AG04449 (cell line): ENCODE measurements at places on chromosomes 3 and 15.

- no peak for DNase-seq
Measured at GRCh38 chr3:31858439-31858838, 122.6 kb downstream of the OSBPL10 start.

GRCh38 chr15:41024131-41024530 is 70.9 kb downstream of the CHAC1 start:
- DNase-seq, result peak; percentile 94

DNA sequence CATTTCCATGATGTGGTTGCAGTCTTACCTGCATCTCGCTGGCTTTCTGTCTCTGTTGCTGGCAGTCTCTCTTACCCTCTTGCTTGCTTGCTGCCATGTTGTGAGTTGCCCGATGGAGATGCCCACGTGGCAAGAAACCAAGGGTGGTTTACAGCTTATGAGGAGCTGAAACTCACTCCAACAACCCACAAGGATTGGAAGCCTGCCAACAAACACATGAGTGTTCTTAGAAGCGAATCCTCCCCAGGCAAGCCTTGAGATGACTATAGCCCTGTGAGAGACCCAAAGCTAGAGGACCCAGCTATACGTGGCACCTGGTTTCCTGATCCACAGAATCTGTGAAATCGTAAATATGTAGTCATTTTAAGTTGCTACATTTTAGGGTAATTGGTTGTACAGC is 490.9 kb upstream of the ADAMTS9 start:
- no peak for DNase-seq

DNA sequence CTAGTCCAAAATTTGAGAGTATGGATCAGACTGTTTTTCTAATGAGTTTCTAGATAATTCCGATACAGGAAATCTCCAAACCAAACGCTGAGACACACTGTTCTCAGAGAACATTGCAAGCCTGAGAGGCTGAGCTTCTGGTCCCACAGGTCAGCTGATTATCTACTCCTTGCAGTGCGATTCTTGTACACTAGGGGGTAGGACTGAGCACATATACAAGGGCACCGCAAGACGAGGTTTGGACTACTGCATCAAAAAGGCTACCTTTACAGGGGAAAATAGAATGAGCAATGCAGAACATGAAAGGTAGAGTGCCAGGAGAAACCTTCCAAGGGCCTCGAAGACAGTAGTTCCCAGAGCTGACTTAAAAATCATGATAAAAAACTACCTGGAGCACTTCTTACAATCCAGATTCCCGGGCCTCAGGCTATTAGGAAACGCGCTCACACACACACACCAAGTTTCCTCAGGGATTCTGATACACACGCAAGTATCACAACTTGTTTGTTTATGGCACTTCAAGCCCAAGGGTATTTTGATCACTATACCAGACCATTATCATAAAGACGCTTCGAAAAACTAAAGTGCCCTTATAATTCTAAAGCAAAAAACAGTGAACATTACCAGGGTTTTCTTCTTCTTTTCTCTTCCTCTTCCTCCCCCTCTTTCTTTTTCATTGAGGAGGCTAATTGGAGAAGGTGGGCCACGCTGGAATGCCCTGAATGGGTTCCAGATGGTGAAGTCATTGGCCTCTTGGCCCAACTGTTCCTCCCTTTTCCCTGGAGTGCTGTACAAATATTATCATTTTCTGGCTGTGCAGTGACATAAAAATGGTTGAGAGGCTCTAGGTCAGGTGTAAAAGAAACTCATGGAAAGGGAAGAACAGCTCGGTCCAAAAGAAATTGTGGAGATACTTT is 61.8 kb downstream of the SLC12A8 start:
- DNase-seq, result no peak

DNA sequence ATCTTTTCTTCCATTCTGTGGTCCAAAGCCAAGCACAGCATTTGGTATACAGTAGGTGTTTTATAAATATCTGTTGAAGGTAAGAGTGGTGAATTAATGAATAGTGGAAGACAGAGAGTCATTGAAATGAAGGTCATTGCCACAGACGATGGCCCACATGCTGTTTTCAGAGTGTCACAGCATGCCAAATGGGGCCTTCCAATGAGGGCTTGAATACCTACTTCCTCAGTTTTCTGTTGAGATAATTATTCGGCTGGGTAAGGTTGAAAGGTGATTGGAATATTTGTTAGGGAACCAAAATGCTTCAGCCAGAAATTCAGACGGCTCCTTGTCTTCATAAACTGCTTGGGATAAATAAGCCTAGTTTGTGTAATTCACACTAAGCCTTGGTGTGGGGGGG is 205.3 kb upstream of the TBL1XR1 start:
- no peak for DNase-seq

DNA sequence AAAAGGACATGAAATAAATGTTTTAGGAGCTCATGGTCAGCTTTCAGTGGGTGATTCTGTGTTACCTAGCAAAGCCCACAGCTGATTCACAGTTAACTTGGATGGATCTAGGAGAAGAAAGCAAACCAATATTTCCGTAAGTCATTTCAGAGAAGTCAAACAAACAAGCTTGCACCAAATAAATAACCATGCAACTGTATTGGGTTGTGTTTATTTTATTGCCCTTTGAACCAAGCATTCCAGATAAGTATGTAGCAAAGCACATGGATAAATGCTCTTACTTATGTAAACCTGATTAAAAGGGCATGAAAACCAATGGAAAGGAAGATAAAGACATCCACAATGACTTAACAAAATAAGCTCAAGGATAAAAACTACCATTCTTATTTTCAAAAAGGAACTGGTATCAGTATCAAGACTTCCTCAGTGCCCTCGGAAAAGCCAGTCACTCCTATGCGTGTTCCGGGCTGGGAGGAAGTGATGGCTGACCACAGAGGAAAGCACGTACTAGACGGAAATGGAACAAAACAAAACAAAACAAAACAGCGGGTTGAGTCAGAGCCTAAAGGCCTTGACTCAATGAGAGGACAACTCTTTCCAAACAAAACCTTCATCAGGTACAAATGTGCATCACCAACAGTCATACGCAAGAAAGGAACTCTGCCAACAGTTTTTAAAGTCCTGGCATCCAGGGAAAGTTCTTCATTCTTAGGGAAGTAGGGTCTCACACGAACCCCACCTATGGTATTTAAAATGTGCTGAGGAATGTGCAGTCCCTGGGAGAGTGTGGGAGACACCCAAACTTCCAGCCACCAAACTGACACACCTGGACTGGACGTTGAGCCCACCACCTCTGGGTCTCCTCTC is 103.3 kb downstream of the SNRK start:
- no peak for DNase-seq

GRCh38 chr15:56871867-56872266 is 46.6 kb upstream of the TCF12 start:
- no peak for DNase-seq

DNA sequence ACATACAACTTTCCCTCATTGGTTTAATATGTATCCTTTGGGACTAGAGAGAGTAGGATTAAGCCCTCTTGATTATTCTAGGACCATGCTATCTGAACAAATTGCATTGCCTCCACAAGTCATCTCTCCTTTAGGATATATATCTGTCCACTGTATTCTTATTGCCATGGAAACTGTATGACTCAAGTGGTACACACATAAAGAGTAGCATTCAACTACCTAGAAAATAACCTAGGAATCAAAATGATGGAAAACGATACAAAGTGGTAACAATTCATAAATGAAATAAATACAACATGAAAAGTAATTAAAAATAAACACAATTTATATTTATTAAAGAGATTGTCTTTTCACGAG is 212.1 kb upstream of the P2RY1 start:
- no peak for DNase-seq

- peak; percentile 50 for DNase-seq
Measured at GRCh38 chr3:45199837-45200648, 26.0 kb downstream of the TMEM158 start.
